ENCODE measurements at places on chromosomes 4 and X. TPM values are rescaled to one million over a fixed set of nuclear protein-coding genes. Genes with fewer than 3 reads are reported as not detected.
A peak's percentile ranks its signal among the peaks of the same experiment; 100 is the strongest.

- no peak for DNase-seq
Measured at GRCh38 chr4:23234716-23235115, 542.0 kb downstream of the GBA3 start.

GRCh38 chr4:123787512-123788080 is 391.0 kb downstream of the SPRY1 start:
- DNase-seq: no peak

DNA sequence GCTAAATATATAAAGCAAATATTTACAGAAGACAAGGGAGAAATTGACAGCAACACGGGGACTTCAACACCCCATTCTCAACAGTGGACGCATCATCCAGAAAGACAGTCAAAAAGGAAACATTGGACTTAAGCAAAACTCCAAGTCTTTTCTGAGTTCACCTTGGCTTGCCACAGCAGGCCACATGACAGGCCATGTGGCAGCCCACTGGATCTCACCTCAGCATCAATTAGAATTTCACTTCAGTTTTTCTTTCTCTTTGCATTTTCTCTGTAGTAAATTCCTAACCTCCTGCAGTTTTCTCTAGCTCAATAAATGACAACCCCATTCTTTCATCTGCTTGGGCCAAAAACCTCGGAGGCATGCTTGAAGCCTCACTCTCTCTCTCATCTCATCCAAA is 12.4 kb downstream of the SMIM9 start:
- no peak for DNase-seq

- DNase-seq: no peak
Measured at GRCh38 chr4:61485056-61485455, 284.9 kb downstream of the ADGRL3 start.

- DNase-seq: no peak
Measured at GRCh38 chr4:4391866-4392265, 5.0 kb downstream of the NSG1 start.

DNA sequence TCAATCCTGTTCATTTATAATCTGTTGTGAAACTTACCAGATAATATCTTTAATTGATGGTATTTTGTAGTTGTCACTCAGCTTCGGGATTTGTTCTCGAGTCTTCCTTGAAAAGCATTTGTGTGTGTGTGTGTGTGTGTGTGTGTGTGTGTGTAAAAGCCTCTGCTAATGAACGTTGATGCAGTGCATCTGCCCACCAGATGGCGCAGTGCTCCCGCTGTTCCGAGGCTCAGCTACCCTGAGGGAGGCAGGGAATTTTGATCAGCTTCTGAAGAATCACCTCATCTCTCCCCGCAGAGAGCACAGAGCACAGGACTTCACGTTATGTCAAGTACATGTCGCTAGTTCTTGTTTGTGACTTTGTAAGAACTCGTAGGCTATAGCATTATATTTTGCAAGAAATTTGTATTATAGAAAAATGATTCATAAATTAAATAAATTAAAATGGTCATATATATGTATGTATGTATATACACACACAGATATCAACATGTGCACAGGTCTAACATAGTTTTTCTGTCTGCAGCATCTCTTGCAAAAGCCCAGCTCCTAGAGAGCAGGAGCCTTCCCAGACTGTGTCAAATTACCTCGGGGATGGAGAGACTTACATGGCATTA is 316.7 kb upstream of the IGFBP7 start:
- peak; percentile 72 for DNase-seq

- DNase-seq: no peak
Measured at GRCh38 chr4:180558427-180558826, 1684.8 kb upstream of the TENM3 start.

GRCh38 chrX:125175991-125176584 is 143.6 kb upstream of the TEX13C start:
- no peak for DNase-seq

- DNase-seq: no peak
Measured at GRCh38 chr4:53721263-53721662, 130.0 kb upstream of the LNX1 start.

DNA sequence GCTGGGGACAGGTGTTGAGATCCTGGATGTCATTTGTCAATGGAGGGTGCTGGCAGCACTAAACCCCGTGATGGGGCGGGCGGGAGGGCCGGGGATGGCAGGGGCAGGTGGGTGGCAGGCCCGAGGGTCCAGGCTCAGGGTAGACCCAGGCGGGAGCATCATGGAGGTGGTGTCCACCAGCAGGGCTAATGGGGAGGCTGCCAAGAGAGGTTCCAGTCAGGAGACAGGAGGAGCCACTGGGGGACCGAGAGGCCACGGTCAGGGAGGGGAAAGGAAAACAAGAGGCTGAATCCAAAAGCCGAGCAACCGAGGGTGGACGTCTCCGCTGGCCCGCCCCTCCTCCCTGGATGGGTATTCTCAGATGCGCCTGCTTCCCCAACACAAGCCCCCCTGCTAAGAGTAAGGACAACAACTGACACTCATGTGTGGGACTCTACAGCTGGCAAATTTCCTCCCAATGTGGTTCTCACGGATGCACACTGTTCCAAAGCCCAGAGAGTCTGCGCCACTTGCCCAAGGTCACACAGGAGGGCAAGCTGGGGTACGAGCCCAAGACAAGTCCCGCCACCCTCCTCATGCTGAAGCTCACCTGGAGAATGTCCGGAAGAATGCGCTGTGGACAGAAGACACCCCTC is 132.0 kb downstream of the CPZ start:
- no peak for DNase-seq

GRCh38 chr4:178599521-178599920 is 1157.3 kb upstream of the AGA start:
- no peak for DNase-seq

DNA sequence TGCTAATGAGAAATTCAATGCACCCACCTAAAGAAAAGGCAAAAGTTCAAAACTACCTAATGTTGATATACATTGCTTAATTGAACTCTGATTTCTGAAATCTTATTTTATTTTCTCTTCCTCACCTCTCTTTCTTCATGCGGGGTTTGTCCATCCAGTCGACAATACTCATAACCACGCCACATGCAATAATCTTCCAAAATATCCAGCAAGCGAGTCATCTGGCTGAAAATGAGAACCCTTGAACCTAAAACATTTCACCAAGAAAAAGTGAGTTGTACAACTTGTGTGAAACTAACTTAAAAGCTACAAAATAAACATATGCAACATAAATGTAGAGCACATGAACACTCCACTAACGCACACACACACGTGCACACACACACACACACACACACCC is 26.7 kb downstream of the SMARCA1 start:
- no peak for DNase-seq

GRCh38 chrX:145848448-145848847 is 30.8 kb downstream of the SLITRK2 start:
- no peak for DNase-seq

DNA sequence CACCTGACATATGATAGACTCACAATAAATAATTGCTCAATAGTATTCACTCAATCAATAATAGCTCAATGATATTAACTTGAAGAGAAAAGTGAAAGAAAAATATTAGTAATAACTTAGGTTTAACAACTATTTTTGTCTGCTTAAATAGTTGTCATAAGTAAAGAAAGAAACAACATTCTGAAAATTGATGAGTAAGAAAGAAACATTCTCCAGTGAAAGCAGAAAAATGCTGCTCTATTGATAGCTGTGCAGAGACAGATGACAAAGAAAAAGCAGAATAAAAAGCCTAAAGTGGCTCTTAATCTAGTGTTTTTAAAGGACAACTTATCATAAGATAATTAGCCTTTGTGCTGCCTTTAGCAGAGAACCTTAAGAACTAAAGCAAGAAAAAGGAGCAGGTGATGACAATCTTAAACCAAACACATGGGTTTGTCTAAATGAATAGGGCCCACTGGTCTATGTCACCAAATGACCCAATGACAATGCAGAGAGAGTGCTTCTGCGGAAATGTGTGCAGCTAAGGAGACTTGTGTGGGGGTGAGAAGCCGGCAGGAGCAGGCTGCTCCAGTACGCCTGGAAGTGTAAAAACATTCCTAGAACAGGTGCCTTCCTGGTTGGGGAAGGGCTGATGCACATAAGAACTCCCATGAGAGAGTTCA is 13.2 kb downstream of the HS3ST1 start:
- no peak for DNase-seq

- no peak for DNase-seq
Measured at GRCh38 chr4:81682492-81682891, 210.8 kb upstream of the RASGEF1B start.

- DNase-seq: no peak
Measured at GRCh38 chr4:83556006-83556707, 20.2 kb downstream of the GPAT3 start.

GRCh38 chr4:140243278-140243753 is 89.3 kb upstream of the MAML3 start:
- no peak for DNase-seq

DNA sequence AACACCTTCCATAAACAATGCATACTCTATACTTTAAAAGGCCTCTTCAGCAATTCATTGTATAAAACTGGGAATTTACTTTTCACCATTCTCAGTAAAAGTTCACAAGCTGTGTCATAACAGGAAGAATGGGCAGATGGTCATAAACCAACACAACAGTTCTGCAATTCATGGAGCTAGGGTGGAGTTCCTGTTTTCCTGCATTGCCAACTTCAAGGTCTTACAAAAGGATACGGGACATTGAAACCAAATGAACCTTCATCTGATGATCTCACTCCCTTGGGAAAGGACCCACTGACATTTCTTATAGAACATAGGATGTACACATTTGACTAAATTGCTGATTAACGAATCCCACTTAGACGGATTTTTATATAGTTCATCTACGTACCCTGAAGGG is 4.1 kb downstream of the KDR start:
- DNase-seq: no peak

GRCh38 chrX:22110729-22111494 is 78.8 kb downstream of the PHEX start:
- DNase-seq: no peak

- no peak for DNase-seq
Measured at GRCh38 chr4:160129439-160129838, 1026.6 kb downstream of the RAPGEF2 start.

DNA sequence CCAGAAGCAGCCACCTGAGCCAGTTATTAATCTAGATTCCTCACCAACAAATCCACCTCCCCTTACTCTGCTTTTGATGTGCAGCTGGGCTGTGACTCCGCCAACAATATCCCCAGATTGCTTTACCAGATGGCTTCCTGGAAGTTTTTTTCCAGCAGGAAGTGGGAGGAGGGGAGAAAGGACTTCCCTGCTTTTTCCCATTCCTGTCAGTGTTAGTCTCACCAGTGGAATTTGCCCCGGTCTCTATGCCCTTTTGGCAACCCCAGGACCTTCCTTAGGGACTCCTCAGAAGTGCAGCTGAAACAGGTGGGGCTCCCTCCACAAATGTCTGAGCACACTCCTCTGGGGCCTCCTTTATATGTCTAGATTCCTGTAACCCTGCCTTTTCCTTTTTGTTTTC is 465.2 kb upstream of the IGFBP7 start:
- DNase-seq: no peak

GRCh38 chrX:68443155-68443868 is 10.0 kb upstream of the OPHN1 start:
- no peak for DNase-seq

GRCh38 chr4:40960941-40961340 is 211.2 kb downstream of the NSUN7 start:
- DNase-seq: no peak

- DNase-seq: no peak
Measured at GRCh38 chr4:82551734-82552133, 10.1 kb downstream of the TMEM150C start.

DNA sequence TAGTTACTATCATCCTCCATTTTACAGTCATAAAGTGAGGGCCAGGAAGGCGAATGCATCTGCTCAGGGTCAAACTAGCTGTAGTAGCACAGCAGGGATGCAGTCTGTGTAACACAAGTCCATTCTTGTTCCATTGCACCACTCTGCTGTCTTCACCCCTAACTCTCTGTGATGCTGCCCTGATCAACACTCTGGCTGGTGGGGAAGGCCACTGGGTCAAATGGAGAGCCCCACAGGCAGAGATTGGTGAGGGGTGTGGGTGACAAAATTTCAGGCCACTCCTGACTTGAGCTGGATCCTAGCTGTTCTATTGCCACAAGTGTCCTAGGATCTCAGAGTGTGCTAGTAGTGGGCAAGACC is 136.5 kb downstream of the PJA1 start:
- no peak for DNase-seq

DNA sequence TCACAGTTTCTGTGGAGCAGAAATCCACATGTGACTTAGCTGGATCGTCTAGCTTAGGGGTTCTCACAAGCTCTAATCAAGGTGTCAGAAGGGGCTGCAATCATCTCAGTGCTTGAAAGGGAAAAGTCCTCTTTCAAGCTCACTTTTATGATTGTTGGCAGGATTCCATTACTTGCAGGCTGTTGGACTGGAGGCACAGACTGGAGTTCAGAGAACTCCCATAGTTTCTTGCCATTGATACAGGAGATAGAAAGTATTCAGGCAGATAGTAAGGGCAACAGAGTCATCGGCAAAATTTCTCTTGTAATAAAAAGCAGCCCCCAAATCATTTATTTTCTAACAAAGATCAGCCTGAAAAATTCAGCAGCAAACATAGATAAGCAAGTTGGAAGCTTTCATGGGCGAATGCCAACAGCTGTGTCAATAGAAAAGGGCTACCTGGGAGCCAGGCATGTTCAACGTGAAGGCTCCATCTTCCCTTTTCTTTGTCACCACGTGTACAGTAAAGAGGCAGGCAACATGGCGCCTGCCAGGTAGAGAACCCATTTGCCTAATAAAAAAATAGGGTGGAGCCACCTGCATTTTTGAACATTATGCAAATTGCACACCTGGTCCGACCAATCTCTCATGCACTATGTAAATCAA is 64.4 kb downstream of the CXCL13 start:
- DNase-seq: no peak

- no peak for DNase-seq
Measured at GRCh38 chrX:134478374-134478773, 18.4 kb downstream of the HPRT1 start.

DNA sequence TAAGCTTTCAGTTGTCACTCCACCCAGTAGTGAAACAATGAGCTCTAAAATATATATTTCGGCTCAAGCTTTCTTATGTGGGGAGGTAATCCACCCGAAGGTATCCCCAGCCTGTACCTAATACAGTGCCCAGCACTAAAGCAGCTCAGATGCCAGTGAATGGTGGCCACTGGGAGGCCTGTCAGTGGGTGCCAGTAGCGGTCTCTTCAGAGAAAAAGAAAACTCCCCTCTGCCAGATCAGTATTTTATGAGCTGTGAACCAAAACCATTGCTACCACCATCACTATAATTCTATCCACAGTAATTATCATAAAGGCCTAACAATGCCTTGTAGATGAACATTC is 835 bp upstream of the NFKB1 start:
- peak; percentile 27 for DNase-seq

- DNase-seq: no peak
Measured at GRCh38 chr4:181701214-181701613, 542.0 kb upstream of the TENM3 start.

- DNase-seq: no peak
Measured at GRCh38 chr4:185638093-185638492, 102.8 kb upstream of the PDLIM3 start.

Gene FRAS1
- total RNA-seq: 6.1 TPM

Gene PWWP3B
- 10.9 TPM for total RNA-seq

Gene CLDN34
- total RNA-seq: not detected

Gene MSX1
- 2.8 TPM for total RNA-seq

Gene ZNF157
- total RNA-seq: 0.09 TPM

Gene PPP1R3F
- 25.9 TPM for total RNA-seq

Gene COQ2
- 14.5 TPM for total RNA-seq

Gene KIF4A
- 0.65 TPM for total RNA-seq

Gene NEXMIF
- 0.31 TPM for total RNA-seq

Gene IL1RAPL1
- total RNA-seq: 3.1 TPM

Gene CAMK2D
- total RNA-seq: 150 TPM

Gene PARM1
- 127 TPM for total RNA-seq

Gene GIMD1
- total RNA-seq: not detected

Gene CTAG1B
- total RNA-seq: not detected

Gene PRDM8
- total RNA-seq: 0.72 TPM
